Esophagus squamous epithelium (tissue), 5 donors: ENCODE measurements at places on chromosomes 12 and 14. TPM values are rescaled to one million over a fixed set of nuclear protein-coding genes. Genes with fewer than 3 reads are reported as not detected.

The GPRC5D gene
- total RNA-seq = not detected

The CCDC175 gene
- total RNA-seq = not detected

The ANP32D gene
- not detected for total RNA-seq

DNA sequence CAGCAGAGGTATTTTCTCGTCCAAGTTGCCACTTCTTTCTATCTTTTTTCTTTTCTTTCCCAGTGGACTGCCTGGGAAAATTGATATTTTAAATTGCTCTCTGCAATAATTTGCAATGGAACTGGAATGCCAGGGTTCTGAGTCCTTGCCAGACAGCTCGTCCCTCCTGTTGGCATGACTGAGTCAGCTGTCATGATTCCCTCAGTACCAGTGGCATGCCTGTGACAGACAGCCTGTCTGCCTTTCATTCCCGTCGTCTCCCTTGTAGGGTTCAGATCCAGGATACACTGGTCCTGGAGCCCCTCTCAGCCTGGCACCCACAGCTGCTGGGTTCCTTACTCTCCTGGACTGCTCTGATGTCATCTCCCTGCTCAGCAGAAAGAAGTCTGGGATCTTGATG, 84.8 kb downstream of the PTPN11 start:
- no peak for DNase-seq
- no peaks in the 10 kb centered on the region for H3K27me3 ChIP-seq
- H3K4me3 ChIP-seq = no peak overlapping the region
- no peaks in the 10 kb centered on the region for H3K4me1 ChIP-seq

GRCh38 chr14:71497645-71498086, 434.6 kb upstream of the RGS6 start:
- no peak overlapping the region for H3K4me3 ChIP-seq
- H3K4me1 ChIP-seq = peaks cover 8% of the 10 kb centered on the region
- H3K27ac ChIP-seq = no peak overlapping the region
- no peaks in the 10 kb centered on the region for H3K27me3 ChIP-seq
- DNase-seq = no peak

- no peak for DNase-seq
- no peak overlapping the region for H3K27ac ChIP-seq
- no peaks in the 10 kb centered on the region for H3K36me3 ChIP-seq
- no peaks in the 10 kb centered on the region for H3K4me1 ChIP-seq
These were observed 601.8 kb upstream of the ATXN7L3B start for GRCh38 chr12:73935817-73936216.

The COPS7A gene
- 39.6 TPM for total RNA-seq

DNA sequence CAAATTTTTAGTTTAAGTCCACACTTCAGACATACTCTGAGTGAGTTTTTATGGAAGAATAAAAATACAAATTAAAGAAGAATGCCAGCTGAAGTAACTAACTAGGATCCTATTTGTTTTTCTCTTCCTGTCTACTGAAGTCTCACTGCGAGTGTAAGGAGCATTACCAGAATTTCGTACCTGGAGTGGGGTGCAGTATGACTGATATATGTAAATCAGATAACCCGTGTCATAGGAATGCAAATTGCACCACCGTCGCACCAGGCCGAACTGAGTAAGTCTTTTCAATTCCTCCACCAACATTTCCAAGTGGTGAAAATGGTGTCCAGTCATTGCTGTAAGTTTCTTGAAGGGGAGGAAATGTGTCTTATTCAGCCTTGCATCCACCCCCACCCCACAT, 52.9 kb downstream of the STAB2 start:
- H3K27ac ChIP-seq = no peak overlapping the region
- H3K4me1 ChIP-seq = no peaks in the 10 kb centered on the region
- no peaks in the 10 kb centered on the region for H3K27me3 ChIP-seq
- DNase-seq = no peak

The RNASE3 gene
- not detected for total RNA-seq

GRCh38 chr12:19410211-19410610, 29.1 kb upstream of the AEBP2 start:
- peak overlapping the region; percentile 68 for H3K27ac ChIP-seq
- no peak overlapping the region for H3K4me3 ChIP-seq
- DNase-seq = no peak
- no peaks in the 10 kb centered on the region for H3K27me3 ChIP-seq

- H3K27ac ChIP-seq = peak overlapping the region; percentile 99
- no peak for DNase-seq
- H3K27me3 ChIP-seq = no peaks in the 10 kb centered on the region
- H3K4me3 ChIP-seq = peak overlapping the region; percentile 59
- H3K36me3 ChIP-seq = peaks cover 34% of the 10 kb centered on the region
These were observed 583 bp upstream of the SDR39U1 start for GRCh38 chr14:24443053-24443665.
